ENCODE measurements at places on chromosomes 12 and 14. TPM values are rescaled to one million over a fixed set of nuclear protein-coding genes. Genes with fewer than 3 reads are reported as not detected.

DNA sequence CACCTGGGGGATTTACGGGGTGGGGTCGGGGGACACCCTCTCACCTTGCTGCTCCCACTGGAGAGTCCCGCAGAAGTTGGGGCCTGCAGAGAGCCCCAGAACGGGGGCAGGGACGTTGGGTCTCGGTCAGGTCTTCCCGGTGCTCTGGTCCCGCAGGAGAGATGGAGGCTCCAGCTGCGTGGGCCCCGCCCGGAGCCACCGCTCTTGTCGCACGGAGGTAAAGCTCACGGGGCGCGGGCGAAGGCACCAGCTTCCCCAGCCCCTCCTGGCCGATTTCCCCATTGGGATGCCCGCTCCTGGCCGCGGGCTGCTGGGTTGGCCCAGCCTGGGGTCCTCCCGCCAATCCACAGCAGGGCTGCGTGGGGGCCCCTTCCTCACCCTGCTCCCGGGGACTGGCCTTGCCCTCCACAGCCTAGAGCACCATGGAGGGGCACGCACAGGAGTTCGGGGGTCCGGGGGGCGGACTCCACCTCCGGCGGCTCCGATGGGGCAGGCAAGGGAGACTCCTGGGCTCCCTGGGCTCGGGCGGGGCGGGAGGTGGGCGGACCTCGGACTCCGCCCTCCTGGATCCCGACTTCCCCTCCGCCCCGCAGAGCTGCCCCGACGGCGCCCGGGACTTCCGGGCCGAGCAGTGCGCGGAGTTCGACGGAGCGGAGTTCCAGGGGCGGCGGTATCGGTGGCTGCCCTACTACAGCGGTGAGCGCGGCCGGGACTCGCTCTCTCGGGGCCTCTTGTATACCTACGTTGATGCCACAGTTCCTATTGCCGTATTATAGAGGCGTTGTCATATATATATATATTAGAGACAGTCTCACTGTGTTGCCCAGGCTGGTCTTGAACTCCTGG, 8.4 kb downstream of the PAPLN start:
- DNase-seq = no peak

PPFIA2 gene
- total RNA-seq = 0.87 TPM

OAS1 gene
- total RNA-seq = 24.8 TPM

NEMF gene
- 117 TPM for total RNA-seq

DNA sequence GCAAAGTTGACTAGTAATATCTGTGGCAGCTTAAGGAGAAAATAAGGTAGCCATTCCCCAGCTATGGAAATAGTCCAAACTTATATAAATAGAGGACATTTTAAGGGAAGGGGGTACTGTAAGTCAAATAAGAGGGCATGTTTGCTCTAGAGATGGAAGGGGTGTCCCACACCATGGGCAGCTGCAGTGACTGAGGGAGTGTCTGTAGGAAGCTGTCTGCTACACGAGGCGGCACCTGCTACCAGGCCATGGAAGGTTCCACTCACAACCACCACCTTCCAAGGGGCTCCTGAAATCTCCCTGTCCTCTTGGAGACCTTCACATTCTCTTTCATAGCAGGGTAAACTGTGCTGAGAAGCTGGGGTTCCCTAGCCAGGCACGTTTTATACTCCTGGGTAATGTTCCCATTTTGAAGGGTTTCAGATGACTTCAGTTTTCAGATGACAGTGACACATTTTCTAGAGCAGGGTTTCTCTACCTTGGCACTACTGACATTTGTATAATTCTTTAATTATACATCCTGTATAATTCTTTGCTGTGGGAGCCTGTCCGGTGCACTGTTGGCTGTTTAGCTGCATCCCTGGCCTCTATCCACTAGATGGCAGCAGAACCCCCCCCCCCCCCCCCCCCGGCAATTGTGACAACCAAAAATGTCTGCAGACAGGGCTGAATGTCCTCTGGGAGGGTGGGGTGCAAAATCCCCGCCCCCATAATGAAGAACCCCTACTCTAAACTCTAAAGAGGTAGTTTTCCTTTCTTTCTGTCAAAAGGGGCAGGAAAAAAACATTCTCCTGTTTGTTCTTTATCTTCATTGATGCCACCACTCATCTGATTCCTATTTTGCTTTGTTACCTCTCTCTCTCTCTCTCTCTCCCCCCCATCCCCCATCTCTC, 11.6 kb upstream of the SMCO2 start:
- no peak for DNase-seq

DNA sequence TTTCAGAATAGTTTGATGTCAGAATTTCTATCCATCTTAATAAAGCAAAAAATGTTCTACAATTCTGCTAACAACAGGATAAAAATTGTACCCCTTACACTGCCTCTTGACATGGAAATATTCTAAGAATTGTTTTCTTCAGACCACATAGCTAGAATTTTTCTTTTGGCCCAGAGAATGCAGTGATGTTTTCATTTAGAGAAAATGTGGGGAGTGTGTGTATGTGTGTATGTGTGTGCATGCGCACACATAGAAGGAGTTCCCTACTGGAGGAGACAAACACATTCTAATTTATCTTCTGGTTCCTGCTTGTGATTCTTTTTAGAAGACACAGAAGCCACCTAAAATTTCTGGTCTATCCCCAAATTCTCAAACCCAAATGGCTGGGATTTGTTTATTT, 1145.7 kb downstream of the VRK1 start:
- no peak for DNase-seq

DNA sequence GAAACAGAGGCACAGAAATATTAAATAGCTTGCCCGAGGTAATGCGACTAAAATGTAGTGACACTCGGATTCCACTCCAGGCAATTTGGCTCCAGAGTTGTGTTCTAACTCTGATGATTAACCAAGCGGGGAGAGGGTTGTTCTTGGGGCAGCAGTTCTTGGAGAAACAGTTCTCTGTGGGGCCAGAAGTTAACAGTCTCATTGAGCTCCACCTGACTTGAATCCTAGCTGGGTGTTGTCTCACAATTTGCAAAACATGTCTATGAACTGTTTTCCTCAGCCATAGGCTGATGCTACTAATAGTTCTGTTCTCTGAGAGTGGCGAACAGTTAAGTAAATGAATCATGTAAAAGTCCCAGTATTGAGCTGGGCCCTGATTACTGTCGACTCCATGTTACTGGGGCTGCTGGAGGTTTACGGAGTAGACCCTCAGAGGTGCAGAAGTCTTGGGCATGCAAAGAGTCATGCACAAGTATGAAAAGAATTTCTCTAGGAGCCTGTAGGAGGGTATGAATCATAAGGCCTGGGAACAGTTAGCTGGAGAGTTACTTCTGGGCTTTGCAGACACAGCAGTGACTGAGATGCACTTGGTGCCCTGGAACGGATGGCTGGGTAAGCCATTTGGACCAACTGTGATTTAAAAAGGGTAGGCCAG, 15.4 kb upstream of the NIN start:
- peak; percentile 96 for DNase-seq

Data from renal cortical epithelial cell (primary cell).